ENCODE measurements at places on chromosomes 11 and 22.

GRCh38 chr11:2831781-2832532, 53.6 kb downstream of the CDKN1C start:
- no peak for DNase-seq

DNA sequence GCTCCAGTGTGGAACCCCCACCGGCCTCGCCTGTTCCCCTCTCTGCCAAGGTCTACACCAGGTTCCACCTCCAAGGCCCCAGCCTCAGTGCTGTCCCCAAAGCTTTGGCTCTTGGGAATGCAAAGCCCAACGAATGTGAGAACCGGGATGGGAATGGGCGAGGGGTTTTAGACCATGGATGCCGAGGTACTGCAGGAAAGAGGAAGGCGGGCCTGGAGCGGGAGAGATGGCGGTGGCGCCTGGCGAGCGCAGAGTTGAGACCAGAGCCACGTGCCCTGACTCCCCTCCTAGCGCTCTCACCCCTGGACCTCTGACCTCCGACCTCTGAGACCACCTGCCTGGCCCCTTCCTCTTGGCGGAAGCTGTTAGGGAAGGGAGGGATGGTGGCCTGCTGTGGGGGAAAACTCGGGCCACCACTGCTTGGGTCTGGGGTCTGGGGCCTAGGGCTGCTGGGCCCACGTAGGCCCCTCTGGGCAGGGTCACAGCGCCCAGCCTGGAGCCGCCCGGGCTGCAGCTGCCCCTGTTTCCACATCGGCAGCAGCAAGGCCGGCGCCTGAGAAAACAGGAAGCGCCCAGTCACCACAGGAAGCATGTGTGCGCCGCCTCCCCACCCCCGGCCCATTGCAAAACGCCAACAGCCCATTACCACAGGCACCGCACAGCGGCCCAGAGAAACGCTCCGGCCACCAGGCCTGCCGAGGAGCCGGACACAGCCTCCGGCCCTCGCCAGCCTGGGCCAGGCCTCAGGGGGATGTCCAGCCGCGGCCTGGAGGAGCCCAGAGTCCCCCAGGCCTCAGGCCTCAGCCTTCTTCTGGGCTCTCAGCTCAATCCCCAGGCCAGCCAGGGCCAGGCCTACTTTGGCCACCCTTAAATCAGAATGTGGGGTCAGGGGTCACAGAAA, 13.8 kb upstream of the SLC39A13 start:
- peak; percentile 79 for DNase-seq

DNA sequence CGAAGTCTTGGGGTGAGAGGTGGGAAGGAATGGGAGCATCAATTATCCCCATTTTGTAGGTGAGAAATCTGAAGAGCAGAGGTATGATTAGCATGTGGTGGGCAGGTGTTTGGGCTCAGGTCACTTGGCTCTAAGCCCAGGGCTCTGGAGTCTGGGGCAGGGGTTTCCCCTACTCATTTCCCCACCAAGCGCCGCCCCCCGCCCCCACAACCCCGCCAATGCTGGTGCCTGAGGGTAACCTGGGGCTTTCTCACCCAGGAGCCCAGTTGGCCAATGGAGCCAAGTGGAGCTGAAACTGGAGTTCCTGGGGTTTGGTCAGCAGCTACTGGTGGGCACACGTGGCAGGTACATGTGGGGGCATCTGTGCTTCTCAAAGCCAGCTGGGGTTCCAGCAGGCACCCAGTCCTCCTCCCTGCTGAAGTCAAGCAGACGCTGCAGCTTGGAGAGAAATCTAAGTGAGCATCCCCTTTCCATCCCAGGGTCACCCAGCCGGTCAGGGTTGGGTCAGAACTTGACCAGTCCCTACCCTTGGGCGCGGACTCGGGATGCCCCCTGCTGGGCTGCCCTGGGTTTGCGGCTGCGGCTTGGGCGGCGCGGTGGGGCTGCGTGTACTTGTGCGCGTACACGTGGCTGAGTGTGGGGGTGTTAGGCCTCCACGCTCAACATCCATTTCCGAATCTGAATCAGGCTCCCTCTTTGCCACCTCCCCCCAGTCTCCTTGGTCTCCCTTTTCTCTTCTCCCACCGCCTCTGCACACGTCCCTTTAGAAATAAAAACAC, 1.7 kb upstream of the CHRM1 start:
- DNase-seq, result peak; percentile 50

GRCh38 chr11:22617868-22618267, 7.8 kb downstream of the FANCF start:
- DNase-seq, result no peak

- no peak for DNase-seq
Measured at GRCh38 chr22:25452116-25452700, 112.3 kb upstream of the GRK3 start.

DNA sequence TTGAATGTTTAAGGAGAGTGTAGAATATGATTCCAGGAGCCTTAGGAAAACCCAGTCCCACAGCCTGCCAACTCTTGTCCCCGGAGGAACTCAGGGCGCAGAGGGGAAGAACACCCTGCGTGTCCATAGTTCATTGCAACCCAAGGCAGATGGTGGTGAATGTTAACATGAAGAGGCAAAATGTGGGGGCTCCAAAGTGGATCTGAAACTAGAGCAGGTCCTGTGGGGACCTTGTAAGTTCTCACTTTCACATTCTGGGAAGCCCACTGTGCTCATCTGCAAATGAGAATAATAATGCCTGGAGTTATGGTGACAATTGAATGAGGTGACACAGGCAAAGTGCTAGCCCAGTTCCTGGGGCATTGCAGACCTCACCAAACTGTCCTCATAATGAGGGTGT, 201.1 kb downstream of the DBX1 start:
- no peak for DNase-seq

- DNase-seq, result no peak
Measured at GRCh38 chr11:112498701-112499100, 238.0 kb upstream of the PLET1 start.

DNA sequence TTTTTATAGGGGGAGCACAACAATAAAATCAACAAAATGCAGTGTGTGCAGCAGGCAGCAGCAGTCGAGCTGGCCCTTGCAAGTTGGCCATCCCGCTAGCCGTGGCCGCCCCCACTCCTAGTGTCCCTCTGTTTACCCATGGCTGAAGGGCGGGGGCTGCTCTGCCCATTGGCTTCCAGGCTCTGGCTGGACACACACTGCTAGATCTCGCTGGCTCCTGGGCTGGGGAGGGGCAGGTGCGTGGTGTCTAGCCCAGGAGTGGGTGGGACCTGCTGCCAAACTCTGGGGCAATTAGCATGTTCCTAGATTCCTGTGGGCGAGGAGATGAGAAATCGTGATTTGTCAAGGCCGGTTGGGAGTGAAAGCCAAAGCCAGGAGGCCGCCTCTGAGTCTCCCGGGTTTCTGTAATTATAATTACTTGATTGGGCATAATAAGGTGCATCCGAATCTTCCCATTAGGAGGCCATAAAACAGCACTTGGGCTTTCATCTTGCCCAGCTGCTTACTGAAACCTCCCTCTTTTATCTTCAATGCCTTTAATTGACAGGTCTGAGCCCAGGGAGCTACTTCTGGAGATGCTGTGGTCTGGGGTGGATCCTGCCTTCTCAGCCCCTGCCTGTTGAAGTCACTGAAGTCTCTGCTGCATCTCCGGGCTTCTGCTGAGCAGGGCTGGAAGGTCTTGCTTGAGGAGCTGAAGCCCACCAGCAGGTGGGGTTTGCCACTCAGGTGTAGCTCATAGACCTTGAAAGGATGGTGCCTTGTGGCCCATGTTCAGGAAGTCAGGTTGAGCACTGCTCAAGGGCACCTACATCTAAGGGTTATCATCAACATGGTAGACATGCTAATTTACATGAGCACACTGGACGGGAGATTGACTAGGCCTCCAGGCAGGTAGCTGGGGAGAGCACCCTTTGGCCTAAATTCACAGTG, 44.5 kb upstream of the DKK3 start:
- DNase-seq, result no peak

DNA sequence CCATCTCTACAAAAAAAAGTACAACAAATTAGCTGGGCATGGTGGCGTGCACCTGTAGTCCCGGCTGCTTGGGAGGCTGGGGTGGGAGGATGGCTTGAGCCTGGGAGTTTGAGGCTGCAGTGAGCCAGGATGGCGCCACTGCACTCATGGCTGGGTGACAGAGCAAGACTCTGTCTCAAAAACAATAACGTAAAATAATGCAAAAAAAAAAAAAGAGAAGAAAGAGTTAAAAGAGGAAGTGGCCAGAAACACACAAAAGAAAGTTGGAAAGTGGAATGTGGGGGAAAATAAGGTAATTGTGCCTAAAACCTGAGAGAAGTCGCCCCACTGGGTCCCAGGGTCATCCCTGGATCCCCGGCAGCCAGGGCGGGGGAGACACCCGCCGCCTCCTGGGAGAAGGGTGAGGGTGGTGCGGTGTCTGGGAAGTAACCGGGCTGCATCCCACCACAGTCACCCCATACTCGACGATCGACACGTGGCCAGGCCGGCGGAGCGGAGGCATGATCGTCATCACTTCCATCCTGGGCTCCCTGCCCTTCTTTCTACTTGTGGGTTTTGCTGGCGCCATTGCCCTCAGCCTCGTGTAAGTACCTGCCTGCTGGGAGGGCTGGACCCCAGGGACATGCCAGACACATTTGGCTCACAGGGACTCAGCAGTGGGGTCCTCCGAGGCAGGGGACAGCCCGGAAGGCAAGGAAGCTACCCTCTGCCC, 8.1 kb downstream of the UPK3A start:
- no peak for DNase-seq

DNA sequence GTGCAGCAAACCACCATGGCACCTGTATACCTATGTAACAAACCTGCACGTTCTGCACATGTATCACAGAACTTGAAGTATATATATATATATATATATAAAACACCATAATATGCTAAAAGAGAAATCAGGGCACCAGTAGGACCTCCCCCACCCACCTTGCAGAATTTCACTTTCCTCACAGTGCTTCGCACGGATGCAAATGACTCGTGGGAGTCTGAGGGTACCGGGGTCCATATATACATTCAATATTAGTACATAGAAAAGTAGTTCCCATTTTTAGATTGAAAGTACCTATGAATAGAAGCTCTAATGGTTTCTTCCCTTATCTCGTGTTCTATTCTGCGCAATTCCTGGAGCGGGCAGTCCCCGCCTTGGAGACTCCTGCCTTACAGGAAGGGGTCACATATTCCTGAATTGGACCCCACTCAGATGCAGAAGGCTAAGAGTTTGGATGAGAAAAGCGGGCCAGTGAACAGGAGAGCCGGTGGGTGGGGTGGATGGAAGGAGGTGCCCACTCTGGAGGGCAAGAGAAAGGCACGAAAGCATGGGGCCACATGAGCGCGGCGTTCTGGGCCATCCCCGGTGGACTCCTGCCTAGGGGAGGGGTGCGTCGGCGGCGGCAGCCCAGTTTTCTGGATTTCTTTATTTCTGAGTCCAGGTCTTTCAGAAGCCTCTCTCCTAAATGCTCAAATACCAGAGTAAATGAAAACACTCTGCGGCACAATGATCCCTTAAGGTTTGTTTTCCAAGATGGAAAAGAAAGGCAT, 136.3 kb downstream of the ETS1 start:
- peak; percentile 43 for DNase-seq

- peak; percentile 34 for DNase-seq
Measured at GRCh38 chr22:46788441-46789172, 26.2 kb downstream of the TBC1D22A start.

- DNase-seq, result no peak
Measured at GRCh38 chr11:77163271-77163670, 35.2 kb downstream of the MYO7A start.

DNA sequence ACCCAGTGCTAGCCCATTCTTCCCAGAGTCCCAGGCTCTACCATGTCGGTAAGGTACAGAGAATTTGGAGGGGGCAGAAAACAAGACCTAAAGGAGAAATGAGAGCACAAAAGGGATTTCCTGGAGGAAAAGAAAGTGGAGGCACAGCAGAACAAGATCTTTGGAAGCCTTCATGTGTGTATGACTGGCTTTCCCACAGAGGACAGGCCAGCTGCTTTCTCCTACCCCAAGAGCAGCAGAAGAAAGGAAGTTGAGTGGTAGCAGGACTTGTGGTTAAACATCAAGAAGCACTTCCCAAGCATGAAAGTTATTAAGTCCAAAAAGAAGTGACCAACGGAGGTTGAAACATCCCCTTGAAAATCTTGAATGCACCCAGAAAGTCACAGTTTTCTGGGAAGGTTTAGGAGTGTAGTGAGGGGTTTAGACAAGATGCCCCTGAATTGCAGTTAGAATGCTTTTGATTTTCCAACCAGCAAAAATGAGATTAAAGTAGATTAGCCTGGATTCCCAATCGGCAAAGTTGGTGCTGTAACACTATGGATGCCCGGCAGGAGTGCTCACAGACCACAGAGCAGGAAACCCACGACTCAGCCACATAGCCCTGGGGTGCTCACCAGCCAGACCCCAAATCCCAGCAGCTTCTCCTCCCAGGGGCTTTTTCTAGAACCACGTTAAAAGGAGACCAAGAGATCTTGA, 608 bp downstream of the TMPRSS13 start:
- no peak for DNase-seq

- DNase-seq, result no peak
Measured at GRCh38 chr11:103920449-103920848, 116.0 kb upstream of the DDI1 start.

GRCh38 chr11:111512296-111513239, at the start of gene BTG4:
BTG4 (minus strand) TSS chr11:111512386; CDS start chr11:111498776, 13,610 bp downstream.
- peak; percentile 18 for DNase-seq

DNA sequence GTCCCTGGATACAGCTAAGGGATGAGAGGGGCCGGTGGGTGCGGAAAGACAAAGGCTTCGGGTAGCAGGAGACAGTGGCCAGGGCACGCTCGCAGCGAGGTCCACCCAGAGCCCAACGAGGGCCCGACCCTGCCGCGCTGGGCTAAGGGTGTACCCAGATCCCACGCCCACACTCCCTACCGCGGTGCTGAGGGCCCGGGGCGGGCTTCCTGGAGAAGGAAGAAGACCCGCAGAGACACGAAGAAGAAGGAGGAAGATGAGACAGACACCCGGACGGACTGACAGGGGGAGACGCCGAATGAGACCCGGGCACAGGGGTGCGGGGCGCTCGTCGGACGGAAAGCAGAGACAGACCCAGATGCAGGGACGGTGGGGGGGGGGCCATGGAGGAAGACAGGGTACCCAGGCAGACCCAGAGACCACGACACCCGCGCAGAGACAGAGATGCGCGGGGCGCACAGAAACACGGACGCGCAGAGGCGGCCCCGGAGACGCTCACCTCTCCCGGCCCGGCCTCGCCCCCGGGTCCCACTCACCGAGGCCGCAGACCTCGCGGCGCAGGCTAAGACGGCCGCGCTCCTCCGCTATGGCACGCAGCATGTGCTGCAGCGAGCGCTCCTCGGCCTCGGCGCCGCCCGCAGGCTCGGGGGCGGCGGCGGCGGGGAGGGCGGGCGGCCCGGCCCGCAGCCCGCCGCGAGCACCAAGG, 437 bp downstream of the KIAA0930 start:
- no peak for DNase-seq

- no peak for DNase-seq
Measured at GRCh38 chr22:48644108-48644507, 1183.6 kb downstream of the BRD1 start.

GRCh38 chr22:24326266-24326665, 55.6 kb downstream of the SPECC1L start:
- DNase-seq, result no peak

GRCh38 chr22:28883917-28884746, 760 bp downstream of the ZNRF3 start:
- peak; percentile 26 for DNase-seq

GRCh38 chr11:65215441-65216076, 33.8 kb downstream of the CAPN1 start:
- no peak for DNase-seq

GRCh38 chr11:41306431-41306830, 153.0 kb downstream of the LRRC4C start:
- DNase-seq, result no peak

GRCh38 chr11:75462117-75462653, 29.2 kb upstream of the KLHL35 start:
- no peak for DNase-seq

GRCh38 chr11:75013051-75013450, 24.3 kb downstream of the NEU3 start:
- no peak for DNase-seq

GRCh38 chr11:77967753-77968152, 26.7 kb downstream of the INTS4 start:
- DNase-seq, result no peak

All from germinal center (tissue), 1 donor.